ENCODE measurements at places on chromosomes 4 and X.

GRCh38 chr4:30245140-30245539, 475.0 kb upstream of the PCDH7 start:
- no peak for DNase-seq

GRCh38 chrX:80747832-80748231, 61.8 kb downstream of the BRWD3 start:
- DNase-seq: no peak

- DNase-seq: no peak
Measured at GRCh38 chr4:97670703-97671269, 472.5 kb downstream of the STPG2 start.

- DNase-seq: no peak
Measured at GRCh38 chrX:68286980-68287379, 146.3 kb downstream of the OPHN1 start.

GRCh38 chr4:5784960-5785611, 74.1 kb downstream of the EVC start:
- no peak for DNase-seq

GRCh38 chr4:87180767-87181166, 39.7 kb downstream of the KLHL8 start:
- no peak for DNase-seq
